ENCODE measurements at places on chromosomes 16 and 17.

- no peak overlapping the region for H3K4me3 ChIP-seq
- peaks cover 24% of the 10 kb centered on the region for H3K36me3 ChIP-seq
- no peaks in the 10 kb centered on the region for H3K27me3 ChIP-seq
- no peak for DNase-seq
- H3K4me1 ChIP-seq = peaks cover 3% of the 10 kb centered on the region
- H3K27ac ChIP-seq = no peak overlapping the region
Measured at GRCh38 chr17:30148376-30148775, 31.8 kb downstream of the NSRP1 start.

DNA sequence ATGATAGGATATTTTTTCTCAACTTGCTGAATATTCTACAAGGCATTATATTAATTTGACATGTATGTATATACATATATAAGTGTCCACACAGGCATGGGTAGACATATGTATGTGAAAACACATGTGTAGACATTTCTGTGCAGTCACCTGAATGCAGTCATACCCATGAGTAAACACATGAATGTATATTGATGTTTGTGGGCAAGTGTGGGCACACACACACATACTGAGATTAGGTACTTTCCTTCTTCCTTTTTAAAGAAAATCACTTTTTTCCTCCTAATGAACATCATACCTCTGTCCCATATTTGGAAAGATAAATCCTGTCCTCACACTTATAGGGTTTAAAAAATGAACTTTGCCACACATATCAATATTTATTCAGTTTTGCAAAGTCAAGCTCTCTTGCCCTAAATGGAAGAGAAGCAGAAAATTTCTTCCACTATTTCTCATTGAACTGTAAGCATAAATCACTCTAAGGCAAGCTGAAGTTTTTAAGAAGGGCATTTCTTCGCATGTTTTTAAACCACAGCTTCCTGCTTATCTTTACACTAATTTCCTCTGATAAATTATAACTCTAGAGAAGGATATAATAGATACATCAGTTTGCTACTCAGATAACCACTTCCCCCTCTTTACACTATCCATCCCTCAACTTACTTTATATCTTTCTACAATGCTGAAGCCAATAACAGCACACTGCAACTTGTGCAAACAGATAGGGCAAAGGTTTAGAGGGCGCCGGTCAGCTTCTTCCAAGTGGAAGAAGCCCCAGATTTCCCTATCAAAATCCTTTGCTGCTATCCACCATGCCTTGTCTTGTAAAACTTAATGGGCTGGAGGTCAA lies 49.6 kb upstream of the LRRC37A3 start:
- no peaks in the 10 kb centered on the region for H3K27me3 ChIP-seq
- H3K36me3 ChIP-seq = peaks cover 25% of the 10 kb centered on the region
- H3K4me1 ChIP-seq = peaks cover 12% of the 10 kb centered on the region

- H3K27ac ChIP-seq = no peak overlapping the region
- no peaks in the 10 kb centered on the region for H3K36me3 ChIP-seq
- no peaks in the 10 kb centered on the region for H3K27me3 ChIP-seq
- H3K4me3 ChIP-seq = no peak overlapping the region
- peaks cover 6% of the 10 kb centered on the region for H3K4me1 ChIP-seq
Measured at GRCh38 chr16:84390131-84390785, 21.9 kb downstream of the ATP2C2 start.

DNA sequence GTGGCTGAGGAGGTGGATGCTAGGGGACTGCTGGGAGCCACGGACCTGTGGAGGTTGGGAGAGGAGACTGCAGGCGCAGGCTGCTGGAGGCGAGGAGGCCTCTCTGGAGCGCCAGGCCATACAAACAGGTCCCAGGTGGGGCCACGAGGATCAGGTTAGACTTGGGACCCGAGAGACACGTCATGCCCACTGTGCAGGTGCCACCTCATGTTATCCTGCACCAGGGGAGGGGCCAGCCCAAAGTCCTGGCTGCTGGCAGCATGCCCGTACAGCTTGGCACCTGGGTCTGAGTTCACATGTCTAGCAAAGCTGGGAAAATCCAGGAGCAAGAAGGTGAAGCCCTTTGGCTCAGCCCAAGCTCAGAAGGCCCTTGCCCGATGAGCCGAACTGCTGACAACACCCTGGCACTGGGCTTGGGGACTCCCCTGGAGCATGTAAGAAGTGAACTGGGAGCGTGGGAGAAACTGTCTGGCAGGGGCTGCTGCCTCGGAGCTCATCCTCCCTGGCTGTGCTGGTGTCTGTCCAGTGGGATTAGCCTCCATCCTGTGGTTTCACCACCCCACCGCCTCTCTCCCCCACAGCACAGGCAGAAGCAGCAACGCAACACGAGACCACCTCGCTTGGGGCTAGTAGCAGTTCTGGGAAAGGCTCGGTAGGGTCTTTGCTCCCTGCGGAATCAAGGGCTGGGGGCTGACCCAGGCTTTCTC lies 5.3 kb downstream of the ARHGDIA start:
- peaks cover 23% of the 10 kb centered on the region for H3K4me1 ChIP-seq
- no peaks in the 10 kb centered on the region for H3K27me3 ChIP-seq
- peak; percentile 75 for DNase-seq
- peaks cover 73% of the 10 kb centered on the region for H3K36me3 ChIP-seq

- no peak overlapping the region for H3K4me3 ChIP-seq
- H3K27ac ChIP-seq = no peak overlapping the region
- H3K4me1 ChIP-seq = no peaks in the 10 kb centered on the region
Measured at GRCh38 chr16:88622866-88623265, 15.5 kb upstream of the IL17C start.

- H3K36me3 ChIP-seq = no peaks in the 10 kb centered on the region
- H3K27ac ChIP-seq = no peak overlapping the region
- peak; percentile 14 for DNase-seq
- no peaks in the 10 kb centered on the region for H3K4me1 ChIP-seq
Measured at GRCh38 chr16:88380619-88381018, 2.1 kb upstream of the ZNF469 start.

GRCh38 chr16:26913851-26914250 lies 152.9 kb upstream of the C16orf82 start:
- H3K4me1 ChIP-seq = no peaks in the 10 kb centered on the region
- no peak overlapping the region for H3K4me3 ChIP-seq
- H3K27ac ChIP-seq = no peak overlapping the region
- H3K36me3 ChIP-seq = no peaks in the 10 kb centered on the region
- no peak for DNase-seq
- no peaks in the 10 kb centered on the region for H3K27me3 ChIP-seq

DNA sequence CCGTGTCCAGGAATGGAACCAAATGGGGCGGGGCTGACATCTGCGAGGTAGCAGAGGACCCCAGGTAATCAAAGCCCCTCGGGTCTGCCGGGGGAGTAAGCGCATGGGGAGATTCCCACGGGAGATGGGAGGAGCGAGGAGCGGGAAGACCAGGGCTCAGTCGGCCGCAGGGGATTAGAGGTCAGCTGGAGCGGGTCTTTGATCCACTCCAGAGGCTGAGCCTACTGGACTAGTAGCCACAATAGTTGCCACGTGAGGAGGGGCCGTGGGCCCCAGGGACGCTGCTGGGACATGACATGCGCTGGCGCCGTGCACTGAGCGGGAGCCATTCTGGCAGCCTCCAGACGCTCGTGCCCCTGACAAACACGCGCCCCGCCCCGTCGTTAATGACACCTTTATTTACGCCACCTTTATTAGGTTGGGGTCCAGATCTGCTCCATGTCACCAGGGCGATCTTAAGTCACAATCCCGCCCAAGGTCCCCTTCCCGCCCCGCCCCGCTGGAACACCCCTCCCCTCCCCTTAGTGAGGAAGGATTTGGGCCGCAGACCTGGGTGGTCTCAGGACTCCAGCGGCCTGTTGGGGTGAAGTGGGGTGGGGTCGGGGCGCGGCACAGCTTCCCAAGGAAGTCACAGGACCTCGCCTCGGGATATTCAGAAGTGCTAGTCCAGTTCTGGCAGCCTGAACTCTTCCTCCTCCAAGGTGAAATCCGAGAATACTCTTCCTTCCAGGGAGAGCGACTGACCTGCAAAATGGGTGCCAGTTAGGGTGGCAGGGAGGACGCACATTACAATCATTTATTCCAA lies 15.0 kb downstream of the PPY start:
- no peak for DNase-seq
- no peak overlapping the region for H3K27ac ChIP-seq
- no peak overlapping the region for H3K4me3 ChIP-seq
- no peaks in the 10 kb centered on the region for H3K4me1 ChIP-seq
- H3K27me3 ChIP-seq = peaks cover 24% of the 10 kb centered on the region

GRCh38 chr16:15897834-15898254 lies 9.4 kb upstream of the CEP20 start:
- no peaks in the 10 kb centered on the region for H3K36me3 ChIP-seq
- no peak overlapping the region for H3K4me3 ChIP-seq
- H3K27me3 ChIP-seq = no peaks in the 10 kb centered on the region
- no peak for DNase-seq
- peak overlapping the region; percentile 80 for H3K27ac ChIP-seq
- H3K4me1 ChIP-seq = peaks cover 26% of the 10 kb centered on the region

DNA sequence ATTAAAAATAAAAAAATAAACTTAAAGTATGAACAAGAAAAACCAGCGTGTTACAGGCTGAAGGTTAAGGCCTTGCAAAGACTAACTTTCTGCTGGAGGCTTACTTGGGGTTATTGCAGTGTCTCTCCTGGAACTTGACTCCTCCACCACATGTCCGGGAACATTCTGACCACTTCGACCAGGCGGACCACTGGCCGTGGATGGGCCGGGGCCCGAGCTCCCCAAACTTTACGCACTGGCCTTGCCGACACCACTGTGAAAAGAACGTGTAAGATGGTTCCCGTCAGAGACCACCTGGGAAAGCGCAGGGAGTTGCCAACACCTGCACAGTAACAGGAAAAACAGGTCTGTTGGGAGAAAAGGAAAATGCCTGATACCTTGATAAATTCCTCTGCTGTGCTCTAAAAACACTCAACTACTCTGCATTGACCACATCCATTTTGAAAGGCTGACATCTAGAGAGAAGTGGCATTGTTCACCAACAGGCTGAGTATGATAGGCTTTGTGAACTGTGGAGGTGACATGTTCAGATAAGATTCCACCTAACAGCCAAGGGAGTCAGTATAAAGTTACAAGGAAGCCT lies 99.1 kb downstream of the ADAMTS18 start:
- H3K4me3 ChIP-seq = no peak overlapping the region
- H3K27me3 ChIP-seq = no peaks in the 10 kb centered on the region
- H3K27ac ChIP-seq = no peak overlapping the region
- H3K36me3 ChIP-seq = no peaks in the 10 kb centered on the region

DNA sequence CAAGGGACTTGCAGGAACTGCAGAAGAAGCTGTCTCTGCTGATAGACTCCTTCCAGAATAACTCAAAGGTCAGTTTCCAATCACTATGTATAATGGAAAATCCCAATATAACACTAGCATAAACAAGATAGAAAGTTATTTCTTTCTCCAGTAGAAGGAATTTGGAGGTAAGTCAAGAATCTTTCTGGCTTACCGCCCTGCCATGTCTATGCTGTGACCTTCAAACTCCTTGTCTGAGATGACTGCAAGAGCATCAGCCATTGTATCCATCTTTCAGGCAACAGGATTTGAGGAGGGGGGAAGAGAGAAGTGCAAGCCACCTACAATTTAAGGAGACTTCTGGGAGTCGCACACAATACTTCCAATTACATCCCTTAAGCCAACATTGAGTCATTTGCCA lies 2.7 kb downstream of the LDAF1 start:
- H3K4me3 ChIP-seq = no peak overlapping the region
- H3K4me1 ChIP-seq = peaks cover 10% of the 10 kb centered on the region

- no peak for DNase-seq
- H3K36me3 ChIP-seq = no peaks in the 10 kb centered on the region
- H3K27ac ChIP-seq = no peak overlapping the region
- no peaks in the 10 kb centered on the region for H3K27me3 ChIP-seq
Measured at GRCh38 chr17:65975878-65976277, 216.1 kb downstream of the CEP112 start.

DNA sequence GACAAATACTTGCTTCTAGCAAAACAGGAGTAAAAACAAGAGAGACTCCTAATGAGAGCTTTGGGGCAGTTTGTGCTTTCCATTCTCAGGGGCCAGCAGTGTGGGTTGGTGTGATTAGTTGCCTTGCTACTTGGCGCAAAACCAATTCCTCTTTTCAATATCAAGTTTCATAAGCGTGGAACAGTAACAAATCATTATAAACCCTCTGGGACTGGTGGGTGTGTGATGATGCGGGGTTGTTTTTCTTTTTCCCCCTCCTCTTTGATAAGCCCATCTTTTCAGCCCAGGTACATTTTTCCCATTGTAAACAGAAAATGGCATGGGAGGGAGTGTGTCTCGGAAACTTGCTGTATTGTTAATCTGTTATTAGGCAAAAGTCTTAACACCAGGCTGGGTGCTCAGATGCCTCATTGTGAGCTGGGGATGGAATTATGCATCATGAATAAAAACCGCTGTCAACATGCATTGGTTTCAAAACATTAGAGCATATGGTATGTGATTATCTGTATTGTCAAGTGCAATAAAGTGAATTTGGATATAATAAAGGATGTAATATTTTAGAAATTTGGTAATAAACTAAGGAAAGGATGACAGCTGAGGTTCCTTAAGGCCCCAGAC lies 166.4 kb downstream of the CCDC182 start:
- H3K27me3 ChIP-seq = no peaks in the 10 kb centered on the region
- no peak for DNase-seq
- no peak overlapping the region for H3K27ac ChIP-seq
- H3K36me3 ChIP-seq = no peaks in the 10 kb centered on the region
- H3K4me1 ChIP-seq = peaks cover 2% of the 10 kb centered on the region
- H3K4me3 ChIP-seq = no peak overlapping the region

DNA sequence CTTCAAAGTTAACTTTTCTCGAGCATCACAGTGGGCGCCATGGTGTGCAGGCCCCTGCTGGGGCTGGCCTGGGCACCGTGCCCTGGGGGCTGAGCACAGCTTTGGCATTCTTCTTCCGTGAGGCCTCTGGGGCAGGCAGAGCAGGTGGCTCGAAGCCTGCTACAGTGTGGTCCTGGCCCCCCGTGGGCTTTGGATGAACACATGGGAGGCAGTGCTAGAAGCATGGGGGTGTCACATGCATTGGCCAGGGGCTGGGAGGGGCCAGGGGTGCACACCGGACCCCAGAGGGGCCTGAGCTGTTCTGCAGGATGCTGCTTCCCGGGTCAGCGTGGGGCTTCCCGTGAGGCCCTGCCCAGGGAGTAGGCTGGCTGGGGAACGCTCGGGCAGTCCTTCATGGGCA lies 12.1 kb upstream of the C16orf74 start:
- no peaks in the 10 kb centered on the region for H3K27me3 ChIP-seq
- H3K4me1 ChIP-seq = peaks cover 10% of the 10 kb centered on the region
- H3K36me3 ChIP-seq = no peaks in the 10 kb centered on the region

GRCh38 chr16:88569614-88569984 lies 604 bp upstream of the ZC3H18 start:
- peaks cover 9% of the 10 kb centered on the region for H3K4me1 ChIP-seq
- peak overlapping the region; percentile 94 for H3K4me3 ChIP-seq
- no peaks in the 10 kb centered on the region for H3K27me3 ChIP-seq
- peaks cover 26% of the 10 kb centered on the region for H3K36me3 ChIP-seq

GRCh38 chr17:80251966-80252365 lies 8.7 kb upstream of the RNF213 start:
- DNase-seq = no peak
- no peak overlapping the region for H3K4me3 ChIP-seq
- peaks cover 16% of the 10 kb centered on the region for H3K4me1 ChIP-seq
- no peak overlapping the region for H3K27ac ChIP-seq
- H3K27me3 ChIP-seq = no peaks in the 10 kb centered on the region
- H3K36me3 ChIP-seq = no peaks in the 10 kb centered on the region
